ENCODE measurements at places on chromosomes 6 and 20.

GRCh38 chr6:12490904-12491571 lies 200.9 kb downstream of the EDN1 start:
- no peak for DNase-seq

GRCh38 chr6:163764565-163764964 lies 350.0 kb downstream of the QKI start:
- no peak for DNase-seq

DNA sequence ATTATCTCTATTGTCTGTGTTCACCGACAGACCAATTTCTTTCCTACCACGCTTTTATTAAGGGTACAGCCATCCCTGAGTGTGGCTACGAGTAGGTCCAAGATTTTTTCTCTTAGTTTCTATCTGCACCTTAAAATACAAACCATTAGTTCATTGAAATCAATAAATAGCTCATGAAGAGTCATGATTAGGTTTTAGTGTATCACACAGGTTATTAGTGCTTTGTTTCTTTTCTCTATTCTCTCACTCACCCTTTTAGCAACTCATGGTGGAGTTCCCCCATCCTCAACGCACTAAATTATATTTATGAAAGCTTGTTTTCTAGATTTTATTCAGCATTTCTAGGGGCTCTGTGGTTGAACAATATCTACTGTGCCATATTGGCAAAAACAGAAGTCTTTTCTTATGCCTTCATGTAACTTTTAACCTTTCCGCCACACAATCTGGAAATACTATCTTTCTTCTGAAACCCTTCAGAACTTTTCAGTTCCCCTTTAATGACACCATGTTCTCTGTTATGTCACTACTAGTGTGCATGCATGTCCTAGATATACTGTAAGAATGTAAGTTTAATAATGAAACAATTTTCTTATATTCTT lies 128.2 kb upstream of the LAMA2 start:
- DNase-seq, result no peak

GRCh38 chr20:36919715-36920333 lies 31.7 kb downstream of the SAMHD1 start:
- no peak for DNase-seq

DNA sequence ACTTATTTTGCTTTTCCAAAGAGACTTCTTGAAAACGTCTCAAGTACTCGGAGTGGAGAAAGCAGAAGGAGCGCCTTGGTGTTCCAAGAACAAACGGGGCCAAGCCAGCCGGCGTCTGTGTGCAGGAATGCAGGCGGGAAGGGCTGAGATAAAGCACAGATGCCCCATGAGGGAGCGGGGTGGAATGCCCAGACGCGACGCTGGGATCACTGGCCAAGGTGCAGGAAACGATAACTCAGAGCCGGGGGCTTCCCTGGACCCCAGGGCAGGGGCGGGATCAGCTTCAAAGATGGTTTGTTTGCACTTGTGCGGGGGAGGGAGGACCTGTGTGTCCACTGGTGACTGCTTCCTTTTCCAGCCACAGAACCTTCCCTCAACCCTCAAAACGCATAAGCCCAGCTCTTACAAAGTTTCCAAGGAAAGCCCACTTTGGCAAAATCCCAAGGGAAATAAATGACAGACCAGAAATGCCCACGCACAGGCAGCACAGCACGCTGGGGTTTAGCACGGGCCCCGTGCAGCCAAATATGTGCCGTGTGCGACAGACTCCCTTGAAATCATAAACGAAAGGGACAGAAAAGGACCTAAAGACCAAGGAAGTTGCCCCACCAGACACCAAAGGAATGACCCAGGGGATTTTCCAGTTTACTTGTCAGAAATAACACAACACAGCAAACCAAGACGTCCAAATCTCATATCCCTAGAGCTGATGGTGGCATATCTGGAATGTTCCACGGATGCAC lies 113.9 kb downstream of the NFATC2 start:
- no peak for DNase-seq

- no peak for DNase-seq
Measured at GRCh38 chr6:74356391-74356790, 660.4 kb downstream of the CD109 start.

GRCh38 chr20:20293691-20294385 lies 74.1 kb upstream of the INSM1 start:
- no peak for DNase-seq

- no peak for DNase-seq
Measured at GRCh38 chr6:42769836-42770235, 12.0 kb upstream of the BICRAL start.

DNA sequence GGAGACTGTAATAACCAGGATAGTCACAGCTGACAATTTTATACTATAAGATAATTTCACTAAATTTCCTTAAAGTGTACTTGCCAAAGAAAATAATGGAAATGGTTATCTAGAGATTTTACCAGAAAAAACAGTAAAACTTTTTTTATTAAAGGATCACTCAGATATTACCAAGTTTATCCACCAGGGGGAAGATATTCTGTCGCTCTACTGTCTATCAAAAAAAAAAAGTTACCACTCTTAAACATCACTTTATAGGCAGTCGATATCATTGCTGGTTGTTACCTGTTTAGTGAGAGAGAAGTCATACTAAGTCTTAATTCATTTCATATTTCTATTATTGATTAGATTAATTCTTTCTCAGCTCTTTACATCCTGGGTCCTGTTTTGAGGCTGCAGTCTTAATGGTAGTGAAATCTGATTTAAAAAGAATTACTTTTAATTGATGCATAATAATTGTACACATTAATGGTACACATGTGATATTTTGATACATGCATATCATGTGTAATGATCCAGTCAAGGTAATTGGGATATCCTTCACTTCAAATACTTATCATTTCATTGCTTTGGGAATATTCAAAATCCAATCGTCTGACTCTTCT lies 18.9 kb downstream of the L3MBTL3 start:
- DNase-seq, result no peak

DNA sequence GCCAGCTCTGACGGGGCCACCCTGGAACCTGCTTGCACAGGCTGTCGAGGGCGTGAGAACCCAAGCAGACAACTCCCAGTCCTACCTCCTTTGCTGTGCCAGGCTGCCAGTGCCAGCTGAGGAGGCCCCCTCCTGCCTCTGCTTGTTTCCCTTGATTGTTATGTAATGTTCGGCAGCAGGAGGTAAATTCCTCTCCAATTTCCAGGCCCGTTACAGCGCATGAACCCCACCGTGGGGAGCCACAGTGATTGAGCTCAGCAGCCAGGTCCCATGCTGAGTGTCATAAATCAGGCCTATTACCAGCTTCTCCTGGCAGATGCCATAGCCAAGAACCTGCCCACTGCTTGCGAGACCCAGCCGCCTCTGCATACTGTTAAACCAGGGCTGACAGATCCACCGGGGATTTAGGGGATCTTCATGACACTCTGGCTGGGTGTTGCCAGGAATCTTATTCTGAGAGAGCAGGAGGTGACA lies 320.5 kb downstream of the DHX35 start:
- DNase-seq, result no peak

GRCh38 chr6:15441215-15441868 lies 195.5 kb downstream of the JARID2 start:
- no peak for DNase-seq

DNA sequence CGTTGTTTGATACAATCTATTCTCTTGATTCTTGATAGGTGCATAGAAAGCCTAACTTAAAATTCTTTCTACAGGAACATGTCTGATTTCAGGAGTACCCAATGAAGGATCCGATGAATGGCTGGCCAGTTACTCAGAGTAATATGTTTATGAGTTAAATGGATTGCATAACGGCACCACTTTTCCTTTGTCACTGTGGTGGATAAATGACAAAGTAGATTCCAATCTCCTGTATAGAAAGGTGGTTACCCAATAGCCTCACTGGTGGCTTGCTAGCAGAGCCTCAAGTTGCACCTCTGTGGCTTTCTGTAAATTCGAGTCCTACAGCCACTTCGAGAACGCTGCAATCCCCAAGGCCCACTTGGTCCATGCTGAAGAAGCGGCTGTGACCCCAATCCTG lies 28.4 kb downstream of the LHFPL5 start:
- no peak for DNase-seq

- no peak for DNase-seq
Measured at GRCh38 chr20:5877128-5877527, 73.2 kb downstream of the TRMT6 start.

DNA sequence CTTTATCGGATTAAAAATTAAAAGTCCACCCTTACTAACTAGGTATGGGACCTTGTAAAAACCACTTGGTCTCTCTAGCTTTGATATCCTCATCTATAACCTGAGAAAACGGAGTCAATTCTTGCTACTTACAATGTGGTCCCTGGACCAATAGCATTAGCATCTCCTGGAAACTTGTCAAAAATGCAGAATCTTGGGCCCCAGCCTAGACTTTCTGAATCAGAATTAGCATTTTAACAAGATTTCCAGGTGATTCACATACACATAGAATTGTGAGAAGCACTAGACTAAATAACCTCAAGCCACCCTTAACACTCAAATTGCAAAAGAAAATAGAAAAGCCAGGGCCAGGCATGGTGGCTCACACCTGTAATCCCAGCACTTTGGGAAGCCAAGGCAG lies 96.6 kb downstream of the RNGTT start:
- DNase-seq, result no peak

GRCh38 chr6:156752666-156753301 lies 24.4 kb upstream of the ARID1B start:
- DNase-seq, result no peak

DNA sequence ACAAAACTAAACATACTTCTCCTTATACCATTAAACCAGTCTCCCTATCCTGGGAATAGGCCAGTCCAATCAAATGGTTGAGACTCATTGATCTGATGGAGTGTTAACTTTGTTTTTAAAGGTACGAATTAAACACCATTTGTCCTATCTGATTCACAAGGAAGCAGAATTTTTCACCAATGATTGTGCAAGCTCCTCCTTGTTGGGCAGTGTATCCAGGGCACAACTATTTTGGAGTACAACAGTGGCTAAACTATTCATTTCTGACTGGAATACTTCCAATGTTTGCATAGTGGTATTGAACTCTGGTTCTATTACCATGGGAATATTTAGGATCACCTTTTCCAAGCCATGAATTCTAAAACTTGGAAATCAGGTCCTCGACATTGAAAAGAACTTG lies 5.4 kb upstream of the PPP1R3G start:
- no peak for DNase-seq

DNA sequence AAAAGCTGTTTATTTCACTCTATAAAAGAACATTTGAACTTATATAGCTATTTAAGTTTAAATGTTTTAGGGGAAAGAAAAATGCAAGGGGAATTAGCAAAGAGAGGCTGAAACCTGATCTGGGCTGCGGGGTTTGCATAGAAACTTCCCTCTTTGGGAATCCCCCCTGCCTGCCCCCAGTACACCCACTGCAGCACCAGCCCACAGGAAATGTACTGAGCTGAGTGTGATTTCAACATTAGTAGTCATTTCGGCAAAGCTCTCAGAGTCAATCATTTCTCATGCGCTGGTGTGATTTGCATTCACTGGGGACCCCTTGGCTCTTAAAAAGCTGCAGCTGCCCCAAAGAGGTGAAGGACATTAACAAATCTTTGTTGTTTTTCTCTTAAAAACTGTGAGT lies 859.4 kb downstream of the MAFB start:
- no peak for DNase-seq

DNA sequence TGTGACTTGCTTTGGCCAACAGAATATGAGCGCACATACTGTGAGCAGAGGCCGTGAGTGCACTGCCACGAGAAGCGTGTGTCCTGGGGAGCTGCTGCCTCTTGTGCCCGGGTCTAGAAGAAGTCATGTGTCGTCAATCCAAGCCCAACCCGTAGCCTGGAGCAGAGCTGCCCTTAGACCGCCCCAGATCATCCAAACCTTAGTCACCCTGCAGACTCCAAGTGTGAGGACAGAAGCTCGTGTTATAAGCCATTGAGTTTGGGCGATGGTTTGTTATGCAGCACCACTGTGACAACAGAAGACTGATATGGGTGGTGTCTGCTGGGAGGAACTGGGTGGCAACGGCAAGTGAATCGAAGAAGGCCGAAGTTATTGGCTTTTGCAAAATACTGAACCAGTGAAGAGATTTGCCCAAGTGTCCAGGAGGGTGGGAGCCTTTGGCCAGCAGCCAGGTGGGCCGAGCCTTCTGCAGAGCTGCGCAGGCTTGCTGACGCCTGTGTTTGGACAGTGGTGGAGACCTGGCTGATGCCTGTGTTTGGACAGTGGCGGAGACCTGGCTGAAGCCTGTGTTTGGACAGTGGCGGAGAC lies 101.3 kb upstream of the SULF2 start:
- DNase-seq, result no peak

GRCh38 chr6:31734821-31735406 lies 1.4 kb downstream of the CLIC1 start:
- peak; percentile 42 for DNase-seq

DNA sequence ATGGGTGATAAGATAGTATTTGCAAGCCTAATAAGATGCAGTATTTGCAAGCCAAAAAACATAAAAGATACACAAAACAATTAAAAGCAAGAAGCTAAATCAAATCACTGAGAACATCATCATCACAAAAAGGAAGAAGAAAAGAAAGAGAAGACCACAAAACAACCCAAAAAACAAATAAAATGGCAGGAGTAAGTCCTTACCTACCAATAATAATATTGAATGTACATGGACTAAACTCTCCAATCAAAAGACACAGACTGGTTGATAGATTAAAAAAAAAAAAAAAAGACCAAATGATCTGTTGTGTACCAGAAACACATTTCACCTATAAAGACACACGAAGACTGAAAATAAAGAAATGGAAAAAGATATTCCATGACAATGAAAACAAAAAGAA lies 37.7 kb downstream of the ECHDC1 start:
- no peak for DNase-seq

DNA sequence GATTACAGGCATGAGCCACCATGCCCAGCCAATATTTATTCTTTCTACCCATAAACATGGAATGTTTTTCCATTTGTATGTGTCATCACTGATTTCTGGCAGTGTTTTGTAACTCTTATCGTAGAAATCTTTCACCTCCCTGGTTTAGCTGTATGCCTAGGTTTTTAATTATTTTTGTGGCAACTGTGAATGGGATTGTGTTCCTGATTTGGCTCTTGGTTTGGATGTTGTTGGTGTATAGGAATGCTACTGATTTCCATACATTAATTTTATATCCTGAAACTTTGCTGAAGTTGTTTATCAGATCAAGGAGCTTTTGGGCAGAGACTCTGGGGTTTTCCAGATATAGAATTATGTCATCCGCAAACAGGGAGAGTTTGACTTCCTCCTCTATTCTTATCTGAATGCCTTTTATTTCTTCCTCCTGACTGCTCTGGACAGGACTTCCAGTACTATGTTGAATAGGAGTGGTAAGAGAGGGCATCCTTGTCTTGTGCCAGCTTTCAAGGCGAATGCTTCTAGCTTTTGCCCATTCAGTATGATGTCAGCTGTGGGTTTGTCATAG lies 198.6 kb downstream of the ZDHHC14 start:
- DNase-seq, result no peak

DNA sequence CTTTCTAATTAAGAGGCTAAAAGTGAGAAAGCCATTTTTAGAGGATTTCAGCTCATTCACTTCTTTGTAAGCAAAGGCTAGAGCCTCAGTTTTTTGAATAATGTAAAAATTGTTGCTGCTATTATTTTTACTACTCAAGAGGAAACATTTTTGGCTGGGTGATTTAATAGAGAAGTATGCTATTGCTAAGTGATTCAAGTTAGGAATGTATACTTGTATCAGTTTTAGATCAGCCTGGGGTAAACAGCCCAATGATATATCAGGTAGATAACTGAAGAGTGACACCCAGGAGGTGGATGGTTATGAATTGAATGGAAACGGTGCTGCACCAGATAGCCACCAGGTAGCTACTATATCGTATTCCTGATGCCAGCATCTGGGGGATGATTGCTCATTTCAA lies 9.2 kb downstream of the QKI start:
- DNase-seq, result no peak

- DNase-seq, result peak; percentile 44
Measured at GRCh38 chr20:45138561-45139300, 14.5 kb upstream of the WFDC12 start.
